NCI-H2227 treated with DMSO at 0.1 percent for 48 hours (cell line): ENCODE measurements at places on chromosomes 12 and 14.

- DNase-seq, result no peak
These were observed 4.6 kb upstream of the SPX start for GRCh38 chr12:21521541-21521940.

DNA sequence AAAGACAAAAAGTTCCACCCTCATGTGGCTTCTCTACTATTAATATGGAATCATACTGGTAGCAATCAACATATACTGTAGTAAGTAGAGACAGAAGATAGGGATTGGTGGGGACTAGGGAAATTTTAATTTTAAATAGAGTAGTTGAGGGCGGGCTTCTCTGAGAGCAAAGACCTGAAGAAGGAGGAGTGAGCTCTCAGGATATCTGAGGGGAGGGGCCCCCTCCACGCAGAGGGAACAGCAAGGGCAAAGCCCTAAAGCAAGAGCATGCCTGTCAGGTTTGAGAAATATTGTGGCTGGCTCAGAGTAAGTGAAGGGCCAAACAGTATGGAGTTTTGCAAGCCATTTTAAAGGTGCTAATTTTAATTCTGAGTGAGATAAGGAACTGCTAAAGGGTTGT lies 64.3 kb downstream of the PCNX1 start:
- no peak for DNase-seq

DNA sequence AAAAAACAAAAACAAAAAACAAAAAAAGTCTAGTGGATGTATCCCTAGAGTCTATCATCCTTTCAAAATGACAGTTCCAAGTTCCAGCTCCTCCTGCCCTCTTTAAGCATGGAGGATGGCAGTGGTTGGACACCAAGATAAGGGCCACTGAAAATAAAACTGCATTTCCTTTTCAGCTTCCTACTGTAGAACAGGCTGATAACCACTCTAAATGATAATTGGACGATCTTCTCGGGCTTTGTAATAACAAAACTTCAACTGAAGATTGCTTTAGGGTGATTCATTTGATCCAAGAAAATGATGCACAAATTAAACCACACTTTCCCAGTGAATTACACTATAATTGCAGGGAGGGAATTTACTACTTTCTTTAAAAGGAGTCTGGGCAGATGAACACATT lies 42.2 kb upstream of the CRACR2A start:
- peak; percentile 72 for DNase-seq

DNA sequence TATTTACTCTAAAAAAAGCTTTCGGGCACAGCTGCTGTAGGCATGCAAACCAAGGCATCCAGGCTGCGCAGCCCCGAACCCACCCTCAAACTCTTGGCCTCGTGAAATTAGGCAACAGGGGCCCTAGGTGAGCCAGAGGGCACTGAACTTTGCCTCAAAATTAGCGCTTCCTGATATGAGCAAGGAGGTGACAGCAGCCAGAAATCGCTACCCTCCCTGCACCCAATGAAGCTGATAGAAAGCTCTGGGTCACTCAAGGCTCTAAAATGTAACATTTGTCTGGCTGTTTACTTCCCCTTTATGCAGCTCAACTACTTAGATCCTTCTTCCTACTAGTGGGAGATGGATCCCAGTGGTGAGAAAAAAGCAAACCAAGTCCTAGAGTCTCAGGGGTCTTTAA lies 61.8 kb downstream of the PITPNM2 start:
- DNase-seq, result no peak

GRCh38 chr14:77219591-77219990 lies 38.0 kb downstream of the TMEM63C start:
- no peak for DNase-seq

GRCh38 chr12:108198043-108198442 lies 69.0 kb downstream of the WSCD2 start:
- DNase-seq, result no peak

DNA sequence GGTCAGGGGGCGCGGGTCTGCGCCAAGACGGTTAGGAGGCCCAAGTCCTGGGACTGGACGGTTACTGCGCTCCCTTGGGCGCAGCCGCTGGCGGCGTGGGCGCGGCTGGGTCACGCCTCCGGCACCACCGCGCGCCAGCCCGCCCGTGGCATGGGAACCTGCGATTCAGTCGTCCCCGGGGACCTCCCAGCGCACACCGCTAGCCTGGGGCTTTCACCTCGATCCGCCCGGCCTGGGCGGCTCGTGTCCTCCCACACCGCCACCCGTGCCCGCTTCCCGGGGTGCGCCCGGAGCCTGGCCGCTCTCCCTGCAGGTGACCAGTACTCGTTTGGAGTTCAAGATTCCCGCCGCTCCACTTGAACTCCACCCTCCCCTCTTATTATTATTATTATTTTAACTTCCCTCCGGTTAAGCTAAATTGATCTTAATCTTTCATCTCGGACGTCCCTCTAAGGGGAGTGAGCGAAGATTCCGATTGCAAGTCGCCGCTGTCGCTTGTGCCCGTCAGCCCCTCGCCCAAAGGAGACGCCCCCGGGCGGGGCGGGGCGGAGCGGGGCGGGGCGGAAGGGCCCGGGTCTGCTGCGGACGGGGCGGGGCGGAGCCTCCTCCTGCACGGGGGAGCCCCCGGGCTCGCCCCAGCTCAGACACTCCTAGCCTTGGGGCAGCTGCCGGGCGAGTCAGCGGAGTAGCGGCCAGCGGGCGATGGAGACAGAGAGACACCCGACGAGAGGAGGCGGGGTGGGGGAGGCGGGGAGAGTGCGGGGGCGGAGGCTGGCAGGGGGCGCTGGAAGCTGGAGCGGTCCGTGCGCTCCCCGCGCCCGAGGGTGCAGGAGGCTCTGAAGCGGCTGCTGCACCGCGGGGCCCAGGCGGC lies at the start of gene KCNMB4:
KCNMB4 (plus strand) TSS at position 643 of the 871 bp plus-strand sequence. CDS start 445 bp downstream, outside the sequence.
- DNase-seq, result peak; percentile 85

DNA sequence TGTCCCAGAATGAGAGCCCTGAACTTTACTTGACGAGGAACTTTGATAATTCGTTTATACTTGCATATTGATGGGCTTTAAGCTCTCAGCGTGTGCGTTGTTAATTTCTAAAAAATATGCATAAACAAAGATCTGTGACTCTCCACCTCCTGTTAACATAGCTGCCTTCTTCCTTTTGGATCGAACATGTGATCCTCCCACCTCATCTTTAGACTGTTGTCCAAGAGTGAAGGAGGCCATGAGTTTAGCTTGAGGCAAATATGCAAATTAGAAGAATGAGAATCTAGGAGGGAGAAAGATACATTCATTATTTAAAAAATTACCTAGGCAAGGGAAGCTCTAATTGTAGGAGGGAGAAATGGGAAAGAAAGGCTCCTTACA lies 617 bp downstream of the TTC8 start:
- no peak for DNase-seq

- no peak for DNase-seq
These were observed 241.0 kb downstream of the TMEM117 start for GRCh38 chr12:44076871-44077270.

DNA sequence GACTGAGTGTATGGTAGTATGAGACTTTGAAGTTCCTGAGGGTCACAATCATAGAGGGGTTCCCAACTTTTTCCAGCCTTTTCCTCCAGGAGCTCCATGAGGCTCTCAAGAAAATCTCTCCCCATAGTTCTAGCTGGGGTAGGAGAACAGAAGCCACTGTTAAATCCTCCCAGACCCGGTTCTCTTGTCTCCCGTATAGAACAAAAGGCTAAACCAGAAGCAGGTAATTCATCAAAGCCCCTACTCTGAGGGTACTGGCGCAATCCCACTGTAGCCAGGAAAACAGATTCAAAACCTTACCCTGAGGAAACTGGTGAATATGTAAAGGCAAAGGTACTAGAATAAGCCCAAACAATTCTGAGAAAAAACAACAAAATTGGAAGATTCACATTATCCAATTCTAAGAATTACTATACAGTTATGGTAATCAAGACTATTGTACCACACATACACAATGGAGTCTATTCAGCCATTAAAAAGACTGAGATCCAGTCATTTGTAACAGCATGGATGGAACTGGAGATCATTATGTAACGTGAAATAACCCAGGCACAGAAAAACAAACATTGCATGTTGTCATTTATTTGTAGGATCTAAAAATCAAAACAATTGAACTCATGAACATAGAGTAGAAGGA lies 20.5 kb downstream of the OR8S1 start:
- DNase-seq, result no peak

DNA sequence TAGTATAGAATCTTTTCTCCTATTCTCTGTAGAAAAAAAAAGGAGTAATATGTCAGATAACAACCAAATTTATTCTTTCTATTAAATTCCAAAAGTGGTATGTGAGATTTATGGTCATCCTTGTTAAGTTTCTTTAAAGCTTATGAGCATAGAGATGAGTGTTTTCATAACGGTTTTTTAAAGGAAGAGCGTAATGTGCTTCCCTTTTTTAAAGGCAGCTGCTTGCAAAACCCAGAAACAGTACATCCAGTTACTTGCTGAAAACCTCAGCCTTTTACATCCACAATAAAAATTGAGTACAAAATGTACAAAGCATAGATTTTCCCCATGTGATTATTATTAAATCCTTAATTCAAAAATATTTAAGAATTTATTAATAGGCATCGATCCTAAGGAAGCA lies 53.6 kb upstream of the CD163 start:
- no peak for DNase-seq

DNA sequence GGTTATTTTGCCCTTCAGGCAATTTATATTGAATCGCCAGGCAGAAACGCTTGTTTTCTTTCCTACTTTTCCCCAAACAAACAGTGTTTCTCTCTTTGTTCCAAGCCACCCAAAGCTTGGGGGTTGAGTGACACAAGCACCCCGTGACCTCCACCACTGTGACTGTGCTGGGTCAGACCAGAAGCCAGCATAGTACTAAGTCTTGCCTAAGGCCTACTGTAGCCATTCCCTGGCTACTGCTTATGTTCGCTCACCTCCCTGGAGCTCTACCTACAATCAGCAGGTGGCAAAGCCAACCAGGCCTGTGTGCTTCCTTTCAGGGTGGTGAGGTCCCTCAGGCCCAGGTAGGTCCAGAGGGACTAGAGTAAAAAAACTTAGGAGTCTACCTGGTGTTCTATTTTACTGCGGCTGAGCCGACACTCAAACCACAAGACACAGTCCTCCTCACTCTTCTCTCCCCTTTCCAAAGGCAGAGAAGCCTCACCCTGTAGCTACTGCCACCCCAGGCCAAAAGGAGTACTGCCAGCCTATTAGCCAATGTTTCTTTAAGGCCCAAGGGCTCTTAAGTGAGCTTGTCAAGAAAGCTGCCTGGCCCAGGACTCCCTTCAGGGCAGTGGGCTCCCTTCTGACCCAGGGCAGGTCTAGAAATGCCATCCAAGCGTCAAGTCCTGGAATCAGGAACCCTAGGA lies 411.8 kb upstream of the MIS18BP1 start:
- no peak for DNase-seq

DNA sequence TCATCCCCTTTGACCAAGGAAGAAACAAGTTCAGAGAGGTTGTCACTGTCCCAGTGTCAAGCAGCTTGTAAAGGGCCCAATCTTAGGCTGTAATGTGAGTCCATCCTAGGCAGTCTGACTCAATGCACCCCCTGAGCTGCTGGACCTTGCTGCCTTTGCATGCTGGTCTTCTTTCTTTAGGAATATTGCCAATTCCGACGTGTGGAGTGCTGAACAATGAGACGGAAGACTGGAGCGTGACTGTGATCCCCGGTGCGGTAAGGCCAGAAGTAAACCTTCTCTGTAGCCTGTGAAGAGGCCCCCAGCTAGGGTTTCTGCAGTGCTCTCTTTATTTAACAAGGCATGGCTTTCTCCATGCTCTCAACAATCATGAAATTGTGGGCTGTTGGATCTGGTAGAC lies 963 bp downstream of the TCTN2 start:
- DNase-seq, result no peak

- no peak for DNase-seq
These were observed 49.3 kb upstream of the AMN start for GRCh38 chr14:102873131-102873530.

GRCh38 chr12:4011597-4011996 lies 138.4 kb upstream of the PARP11 start:
- no peak for DNase-seq

GRCh38 chr12:79648881-79649280 lies 41.9 kb downstream of the PAWR start:
- no peak for DNase-seq

DNA sequence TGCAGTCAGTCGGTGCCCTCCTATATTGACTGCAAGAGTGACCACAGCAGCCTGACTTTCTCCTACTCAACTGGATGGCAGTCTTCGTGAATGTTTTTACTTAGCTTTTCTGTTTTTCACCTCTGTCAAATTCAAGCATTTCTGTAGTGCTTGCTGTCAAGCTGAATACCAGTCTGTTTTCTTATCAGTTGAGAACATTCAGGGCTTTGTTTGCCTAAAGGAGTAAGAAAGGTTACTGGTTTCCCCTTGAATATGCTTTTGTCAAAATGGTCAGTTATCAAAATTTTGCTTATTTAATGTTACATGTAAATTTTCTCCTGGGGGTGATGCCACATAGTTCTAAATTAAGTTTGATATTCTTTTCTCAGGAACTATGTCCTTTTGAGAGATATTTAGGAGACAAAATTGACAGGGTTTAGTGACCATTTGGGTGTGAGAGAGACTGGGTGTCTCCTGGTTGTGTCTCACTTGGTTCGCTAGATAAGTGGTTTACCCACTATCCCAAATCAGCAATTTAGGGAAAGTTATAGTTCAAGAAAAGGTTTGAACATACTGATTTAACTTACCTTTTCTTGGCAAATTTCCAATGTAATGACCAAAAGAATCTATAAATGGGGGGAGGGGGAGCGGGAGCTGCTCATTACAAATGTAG lies 366.3 kb downstream of the TMTC2 start:
- no peak for DNase-seq

DNA sequence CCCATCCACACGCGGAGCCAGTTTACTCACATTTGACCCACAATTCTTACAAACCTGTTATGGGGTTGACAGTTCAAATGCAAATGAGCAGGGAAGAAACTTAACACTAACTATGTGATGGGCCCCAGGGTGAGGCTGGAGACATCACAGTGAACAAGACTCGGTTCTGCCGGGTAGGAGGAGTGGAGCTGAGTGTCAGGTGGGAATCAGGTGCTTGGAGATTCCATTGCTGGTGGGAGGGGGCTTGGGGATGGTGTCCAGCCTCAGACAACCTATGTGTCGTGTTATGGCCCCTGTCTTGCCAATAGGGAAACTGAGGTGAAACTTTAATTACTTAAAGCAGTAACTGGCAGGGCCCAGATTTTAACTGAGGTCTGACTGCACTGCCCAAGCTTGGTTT lies 41.9 kb downstream of the BEGAIN start:
- DNase-seq, result no peak

DNA sequence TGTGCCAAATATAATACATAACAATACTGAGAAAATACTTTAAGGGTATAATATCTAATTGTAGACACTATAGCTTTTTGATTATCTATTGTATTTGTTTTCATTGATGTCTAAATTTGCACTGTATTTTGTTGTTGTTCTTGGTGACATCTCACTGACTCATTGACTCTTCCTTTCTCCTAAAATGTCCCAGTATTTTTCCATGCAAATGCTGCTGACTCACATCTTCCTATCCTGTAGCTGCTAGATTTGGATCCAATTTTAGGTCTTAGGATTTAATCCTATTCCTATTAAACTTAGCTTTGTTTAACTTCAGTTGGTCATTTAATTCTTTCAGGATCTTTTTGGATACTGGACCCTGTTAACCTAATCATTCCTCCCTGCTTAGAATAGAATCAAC lies 148.5 kb downstream of the TMTC2 start:
- DNase-seq, result no peak

GRCh38 chr14:91315844-91316267 lies 71.4 kb upstream of the GPR68 start:
- no peak for DNase-seq

GRCh38 chr14:92397150-92397952 lies 74.4 kb downstream of the SLC24A4 start:
- no peak for DNase-seq

GRCh38 chr12:12917517-12917916 lies 26.2 kb downstream of the GPRC5A start:
- no peak for DNase-seq
